Fibroblast of lung (primary cell): ENCODE measurements at places on chromosomes 5 and 9. TPM values are rescaled to one million over a fixed set of nuclear protein-coding genes. Genes with fewer than 3 reads are reported as not detected.

DNA sequence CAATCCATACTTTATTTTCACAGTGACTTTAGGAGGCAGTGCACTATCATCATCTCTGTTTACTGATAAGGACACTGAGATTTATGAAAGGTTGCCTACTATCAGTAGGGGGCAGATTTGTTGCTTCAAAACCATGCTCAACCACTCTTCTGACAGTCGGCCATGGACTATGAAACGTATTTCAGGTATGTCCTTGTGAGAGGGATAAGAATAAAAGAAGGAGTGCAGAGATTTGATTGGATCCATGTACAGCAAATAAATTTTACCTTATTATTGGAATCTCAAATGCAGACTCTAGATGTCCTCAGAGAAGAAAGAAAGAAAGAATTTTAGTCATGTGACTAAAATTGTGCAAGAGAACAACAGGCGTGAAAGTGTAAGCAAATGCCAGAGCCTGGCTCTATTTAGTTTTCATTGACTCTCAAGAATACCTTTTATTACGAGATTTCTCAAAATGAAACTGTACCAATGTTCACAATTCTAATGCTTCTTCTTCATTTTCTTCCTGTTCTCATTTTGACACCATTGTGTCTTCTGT lies 296.6 kb upstream of the RASA1 start:
- no peak overlapping the region for H3K4me3 ChIP-seq
- H3K4me1 ChIP-seq: peaks cover 2% of the 10 kb centered on the region
- H3K27ac ChIP-seq: no peak overlapping the region
- DNase-seq: peak; percentile 48

The CDKN2B-AS1 gene
- 1.1 and 1.7 TPM in 2 replicates for polyA plus RNA-seq

DNA sequence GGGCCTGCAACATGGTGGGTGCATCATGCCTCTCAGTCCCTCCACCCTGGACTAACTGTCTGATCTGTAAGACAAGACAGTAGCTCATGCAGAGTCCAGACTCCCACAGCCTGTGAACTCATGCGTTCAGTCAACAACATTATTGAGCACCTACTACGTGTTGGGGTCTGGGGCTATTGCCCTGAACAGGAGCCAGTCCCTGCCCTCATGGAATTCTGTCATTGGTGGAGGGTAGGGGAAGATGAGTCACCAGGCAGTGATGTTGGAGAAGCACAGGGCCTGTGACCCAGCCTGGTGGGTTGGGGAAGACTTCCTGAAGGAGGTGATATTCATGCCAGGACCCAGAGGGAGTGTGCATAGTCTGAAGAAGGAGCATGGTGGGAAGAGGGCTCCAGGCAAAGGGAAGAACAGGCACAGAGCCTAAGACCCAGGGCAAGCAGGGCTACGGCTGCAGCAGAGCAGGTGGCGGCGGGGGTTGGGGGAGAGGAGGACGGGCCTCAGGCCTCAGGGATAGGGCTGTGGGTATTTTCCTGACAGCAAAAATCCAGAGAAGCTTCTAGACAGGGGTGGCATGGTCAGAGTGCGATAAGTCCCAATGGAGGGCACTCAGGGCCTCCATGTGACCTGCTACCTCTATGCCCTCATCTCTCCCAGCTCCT lies 26.7 kb upstream of the PSD2 start:
- peaks cover 22% of the 10 kb centered on the region for H3K27me3 ChIP-seq
- no peaks in the 10 kb centered on the region for H3K4me1 ChIP-seq
- H3K4me3 ChIP-seq: no peak overlapping the region
- no peak for DNase-seq
- H3K36me3 ChIP-seq: no peaks in the 10 kb centered on the region

GRCh38 chr5:169581580-169582227 lies 1.9 kb upstream of the SPDL1 start:
- H3K36me3 ChIP-seq: no peaks in the 10 kb centered on the region
- peaks cover 8% of the 10 kb centered on the region for H3K4me1 ChIP-seq
- no peak overlapping the region for H3K27ac ChIP-seq
- no peak overlapping the region for H3K4me3 ChIP-seq

The PPP3R2 gene
- polyA plus RNA-seq: not detected in 2 replicates

DNA sequence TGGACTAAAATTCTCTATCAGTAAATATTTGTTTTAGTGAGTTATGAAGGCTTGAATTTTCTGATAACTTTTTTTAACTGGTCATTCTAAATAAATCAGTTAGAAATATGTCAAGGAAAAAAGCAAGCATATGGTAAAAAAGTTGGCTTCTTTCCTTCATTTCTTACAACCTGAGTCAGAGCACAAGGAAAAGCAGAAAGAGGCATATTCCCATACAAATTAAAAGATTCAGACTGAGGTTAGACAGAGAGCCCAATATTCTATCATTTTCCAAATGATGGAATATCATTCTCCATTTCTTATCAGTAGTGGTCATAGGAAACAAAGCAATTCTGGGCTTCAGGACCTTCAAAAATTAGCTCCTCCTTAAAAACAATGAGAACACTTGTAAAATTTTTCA lies 732.1 kb downstream of the MAT2B start:
- no peaks in the 10 kb centered on the region for H3K36me3 ChIP-seq
- H3K4me3 ChIP-seq: no peak overlapping the region

The GALNT12 gene
- polyA plus RNA-seq: 9.4 and 16.5 TPM in 2 replicates

The SEMA4D gene
- polyA plus RNA-seq: 0.67 and 0.68 TPM in 2 replicates

The AHRR gene
- 11.3 and 16.0 TPM in 2 replicates for polyA plus RNA-seq

The SHROOM1 gene
- 2.9 and 6.2 TPM in 2 replicates for polyA plus RNA-seq

DNA sequence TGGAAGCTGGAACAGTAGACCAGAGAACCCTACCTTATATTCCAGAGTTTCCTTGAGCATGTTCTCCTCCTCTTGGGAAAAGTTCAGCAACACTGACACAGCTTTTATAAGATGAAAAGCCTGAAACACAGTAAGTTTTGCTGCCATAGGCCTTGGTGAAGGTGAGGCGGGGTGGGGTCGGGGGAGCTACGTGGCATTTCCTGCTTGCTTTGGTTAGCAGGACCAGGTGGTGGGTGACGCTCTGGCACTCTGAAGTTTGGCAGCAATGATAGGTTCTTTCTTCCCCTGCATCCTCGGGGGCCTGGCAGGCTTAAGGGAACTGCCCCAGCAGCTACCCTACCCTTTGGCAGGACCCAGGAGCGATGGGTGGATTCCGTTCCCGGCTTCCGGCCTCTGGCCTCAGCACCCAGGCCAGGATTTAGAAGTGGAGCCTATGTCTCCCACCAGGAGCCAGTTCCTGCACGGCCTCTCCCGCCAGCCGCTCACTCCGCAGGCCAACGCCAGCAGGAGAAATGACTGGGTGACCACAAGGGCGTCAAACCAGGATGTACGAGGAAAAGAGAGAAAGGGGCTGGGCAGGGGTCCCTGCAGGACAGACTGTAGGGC lies 19.3 kb downstream of the ARPC5L start:
- H3K27ac ChIP-seq: no peak overlapping the region
- H3K4me1 ChIP-seq: no peaks in the 10 kb centered on the region
- peaks cover 16% of the 10 kb centered on the region for H3K36me3 ChIP-seq
- no peak for DNase-seq
- H3K27me3 ChIP-seq: no peaks in the 10 kb centered on the region
- H3K4me3 ChIP-seq: no peak overlapping the region

- H3K4me1 ChIP-seq: peaks cover 21% of the 10 kb centered on the region
- no peaks in the 10 kb centered on the region for H3K36me3 ChIP-seq
- H3K4me3 ChIP-seq: no peak overlapping the region
- no peak for DNase-seq
- no peak overlapping the region for H3K27ac ChIP-seq
- no peaks in the 10 kb centered on the region for H3K27me3 ChIP-seq
These were observed 27.2 kb upstream of the NOTCH1 start for GRCh38 chr9:136572828-136573625.

DNA sequence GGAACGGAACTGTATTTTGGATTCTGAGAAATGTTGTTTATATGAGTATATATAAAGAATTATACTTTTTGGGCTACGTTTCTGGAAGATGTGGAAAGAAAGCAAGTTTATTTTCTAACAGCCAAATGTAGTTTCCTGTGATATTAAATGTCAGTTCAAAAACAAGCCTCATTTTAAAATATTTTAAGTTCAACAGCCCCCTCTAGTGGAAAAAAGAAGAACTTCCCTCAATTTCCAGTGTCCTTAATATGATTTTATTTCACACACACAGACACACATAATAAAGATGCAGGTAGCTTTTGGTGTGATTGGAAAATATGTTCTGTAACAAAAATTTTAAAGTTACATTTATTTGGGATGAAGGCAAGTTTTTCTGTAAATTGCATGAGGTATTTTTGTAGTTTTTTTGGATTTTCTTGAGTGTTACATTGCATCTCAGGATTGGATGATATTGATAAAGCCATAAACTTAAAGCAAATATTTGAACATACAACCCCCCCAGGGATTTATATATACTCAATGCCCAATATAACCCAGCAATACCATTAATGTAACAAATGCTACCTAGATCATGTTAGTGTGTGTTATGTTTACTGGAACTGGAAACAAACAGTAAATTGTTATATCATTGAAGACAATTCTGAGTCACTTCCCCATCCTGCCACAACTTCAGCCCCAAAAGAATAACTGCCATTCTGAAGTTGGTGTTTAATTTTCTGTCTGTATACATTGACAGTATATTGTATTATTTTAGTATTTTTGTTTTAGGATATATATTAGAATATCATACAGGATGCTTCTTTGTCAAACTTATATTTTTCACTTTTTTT lies 54.0 kb downstream of the CCDC171 start:
- peak; percentile 12 for DNase-seq
- H3K27ac ChIP-seq: no peak overlapping the region
- H3K27me3 ChIP-seq: no peaks in the 10 kb centered on the region
- no peaks in the 10 kb centered on the region for H3K4me1 ChIP-seq

GRCh38 chr5:132746954-132747615 lies at the start of gene CCNI2:
CCNI2 (plus strand) TSS chr5:132747426; CDS start chr5:132747496, 70 bp downstream.
- peak within 1 kb of the TSS; percentile 31 for H3K4me3 ChIP-seq
- peak; percentile 20 for DNase-seq
- H3K27ac ChIP-seq: no peak within 1 kb of the TSS
- H3K36me3 ChIP-seq: no peaks in the 10 kb centered on the region
- H3K4me1 ChIP-seq: peaks cover 7% of the 10 kb centered on the region

DNA sequence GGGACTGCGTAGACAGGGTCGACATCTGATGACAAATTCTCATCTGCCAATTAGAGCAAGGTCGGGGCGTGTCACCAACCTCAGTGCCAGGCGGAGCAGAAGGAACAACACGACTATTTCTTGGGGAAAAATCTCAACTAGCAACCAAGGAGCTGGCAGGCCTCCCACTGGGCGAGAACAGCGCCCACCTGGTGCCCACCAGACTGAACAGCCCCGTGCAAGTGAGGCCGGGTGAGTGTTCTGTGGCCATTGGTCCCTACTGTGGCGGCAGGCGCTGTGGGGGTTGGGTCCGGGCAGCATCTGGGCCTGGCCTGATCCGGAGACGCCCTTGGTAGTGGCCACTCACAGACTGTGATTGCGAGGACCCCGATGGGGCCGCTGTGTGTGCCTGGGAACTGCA lies 11.5 kb downstream of the NOTCH1 start:
- peaks cover 6% of the 10 kb centered on the region for H3K36me3 ChIP-seq
- H3K27me3 ChIP-seq: no peaks in the 10 kb centered on the region
- no peak overlapping the region for H3K27ac ChIP-seq
- no peak overlapping the region for H3K4me3 ChIP-seq
- no peaks in the 10 kb centered on the region for H3K4me1 ChIP-seq

GRCh38 chr9:95313010-95313498 lies 4.5 kb downstream of the FANCC start:
- H3K4me3 ChIP-seq: peak overlapping the region; percentile 36
- peaks cover 3% of the 10 kb centered on the region for H3K4me1 ChIP-seq
- no peaks in the 10 kb centered on the region for H3K27me3 ChIP-seq
- no peak overlapping the region for H3K27ac ChIP-seq

DNA sequence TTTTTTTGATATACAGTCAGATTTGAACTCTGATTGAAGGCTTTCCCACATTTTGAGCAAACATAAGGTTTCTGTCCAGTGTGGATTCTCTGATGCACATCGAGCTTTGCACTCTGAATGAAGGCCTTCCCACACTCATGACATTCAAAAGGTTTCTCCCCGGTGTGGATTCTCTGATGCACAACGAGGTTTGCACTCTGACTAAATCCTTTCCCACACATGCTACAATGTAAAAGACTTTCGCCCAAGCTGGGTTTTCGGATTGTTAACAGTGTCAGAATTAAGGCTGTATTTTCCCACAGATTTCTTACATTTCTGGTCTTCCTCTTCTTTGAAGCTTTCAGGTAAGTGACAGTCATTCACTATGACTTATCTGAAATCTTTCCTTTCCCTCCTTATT lies 44.3 kb downstream of the GHR start:
- H3K4me1 ChIP-seq: no peaks in the 10 kb centered on the region
- DNase-seq: no peak
- H3K36me3 ChIP-seq: no peaks in the 10 kb centered on the region
- no peak overlapping the region for H3K27ac ChIP-seq

DNA sequence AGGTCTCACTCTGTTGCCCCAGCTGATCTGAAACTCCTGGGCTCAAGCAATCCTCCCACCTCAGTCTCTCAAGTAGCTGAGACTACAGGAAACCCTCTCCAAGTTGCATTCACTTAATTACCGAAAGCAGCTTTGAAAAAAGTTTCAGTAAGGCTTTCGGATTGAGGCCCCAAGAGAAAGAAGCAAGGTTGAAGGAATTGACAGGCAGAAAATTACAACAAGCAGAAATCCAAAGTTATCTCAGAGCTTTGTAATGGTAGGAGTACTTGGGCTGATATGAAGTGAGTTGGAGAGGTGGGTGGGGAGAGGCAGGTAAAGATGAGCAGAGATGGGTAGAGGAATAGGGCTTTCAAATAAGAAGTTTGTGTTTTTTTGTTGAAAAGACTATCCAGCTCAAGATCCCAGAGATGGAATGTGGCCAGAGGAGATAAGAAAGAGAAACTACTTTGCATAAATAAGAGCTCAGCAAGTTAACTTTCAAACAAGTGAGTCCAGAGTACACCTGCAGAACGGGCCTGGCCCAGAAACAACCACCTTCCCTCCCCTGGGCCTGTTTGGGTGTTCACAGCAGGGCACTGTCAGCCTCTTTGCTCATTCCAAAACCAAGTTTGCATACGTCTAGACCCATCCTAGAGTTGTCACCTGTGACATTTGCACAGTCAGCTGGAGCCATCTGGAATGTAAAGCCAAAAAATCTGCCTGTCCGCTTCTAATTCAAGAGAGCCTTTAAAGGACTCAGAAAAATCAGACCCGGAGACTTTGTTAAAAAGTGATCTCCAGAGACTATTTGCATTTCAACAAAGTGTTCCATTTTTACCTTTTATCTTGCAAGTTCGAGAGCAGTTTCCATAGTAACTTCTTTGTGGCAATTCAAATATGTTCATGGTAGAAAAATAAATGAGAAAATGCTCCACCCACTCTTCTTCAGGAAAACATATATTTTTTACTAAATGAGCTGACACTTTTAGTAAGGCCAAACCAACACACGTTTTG lies 2.2 kb upstream of the CLINT1 start:
- no peak overlapping the region for H3K27ac ChIP-seq
- H3K36me3 ChIP-seq: no peaks in the 10 kb centered on the region
- no peak for DNase-seq

DNA sequence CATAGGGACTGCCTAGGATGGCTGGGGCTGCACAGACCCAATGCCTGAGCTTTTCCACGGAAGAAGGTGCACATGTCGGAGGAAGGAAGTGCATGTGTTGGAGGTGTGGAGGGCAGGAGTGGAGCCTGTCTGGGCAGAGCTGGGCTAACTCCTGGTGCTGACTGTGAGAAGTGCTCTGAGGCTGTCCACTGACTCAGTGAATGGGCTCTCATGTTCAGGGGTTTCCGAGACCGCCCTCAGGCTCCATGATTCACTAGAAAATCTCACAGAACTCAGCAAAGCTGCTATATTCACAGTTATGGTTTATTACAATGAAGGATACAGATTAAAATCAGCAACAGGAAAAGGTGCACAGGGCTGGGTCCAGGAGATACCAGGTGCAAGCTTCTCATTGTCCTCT lies 37.2 kb downstream of the NTNG2 start:
- no peaks in the 10 kb centered on the region for H3K4me1 ChIP-seq
- DNase-seq: no peak
- no peak overlapping the region for H3K4me3 ChIP-seq
- peaks cover 14% of the 10 kb centered on the region for H3K27me3 ChIP-seq
- H3K36me3 ChIP-seq: no peaks in the 10 kb centered on the region
- H3K27ac ChIP-seq: no peak overlapping the region

The FPGS gene
- 42.4 and 43.2 TPM in 2 replicates for polyA plus RNA-seq
